ENCODE measurements at places on chromosomes 1 and 21. TPM values are rescaled to one million over a fixed set of nuclear protein-coding genes. Genes with fewer than 3 reads are reported as not detected.

Gene NECTIN4
- 7.8 TPM for total RNA-seq

Gene THBS3
- total RNA-seq, result 16.0 TPM

Gene RPE65
- total RNA-seq, result not detected

Gene CD46
- 148 TPM for total RNA-seq

Gene SFN
- total RNA-seq, result 253 TPM

Gene BRINP3
- 19.6 TPM for total RNA-seq

Gene SLC44A3
- total RNA-seq, result 71.4 TPM

DNA sequence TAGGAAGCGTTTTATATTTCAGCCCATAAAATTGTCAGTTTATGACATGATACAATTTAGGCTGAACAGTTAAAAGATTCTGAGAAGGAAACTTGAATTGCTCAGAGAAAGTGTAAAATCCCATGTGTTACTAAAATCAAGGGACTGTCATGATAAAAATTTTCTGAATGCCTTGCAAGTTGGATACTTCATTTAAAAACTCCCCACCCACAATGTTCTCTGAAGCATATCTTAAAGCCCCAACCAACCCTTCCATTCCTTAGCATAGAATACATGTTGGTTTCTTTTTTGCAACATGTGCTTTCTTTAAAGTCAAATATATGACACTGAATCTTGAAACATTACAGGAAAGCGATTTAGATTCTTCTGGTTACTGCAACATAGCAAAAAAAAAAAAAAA, 97.4 kb downstream of the MRPL39 start:
- no peak overlapping the region for H3K27ac ChIP-seq
- no peaks in the 10 kb centered on the region for H3K4me1 ChIP-seq
- no peaks in the 10 kb centered on the region for H3K27me3 ChIP-seq

GRCh38 chr1:182301467-182302198, 90.0 kb downstream of the GLUL start:
- H3K4me3 ChIP-seq, result no peak overlapping the region
- H3K27ac ChIP-seq, result peak overlapping the region; percentile 57
- peaks cover 13% of the 10 kb centered on the region for H3K4me1 ChIP-seq

DNA sequence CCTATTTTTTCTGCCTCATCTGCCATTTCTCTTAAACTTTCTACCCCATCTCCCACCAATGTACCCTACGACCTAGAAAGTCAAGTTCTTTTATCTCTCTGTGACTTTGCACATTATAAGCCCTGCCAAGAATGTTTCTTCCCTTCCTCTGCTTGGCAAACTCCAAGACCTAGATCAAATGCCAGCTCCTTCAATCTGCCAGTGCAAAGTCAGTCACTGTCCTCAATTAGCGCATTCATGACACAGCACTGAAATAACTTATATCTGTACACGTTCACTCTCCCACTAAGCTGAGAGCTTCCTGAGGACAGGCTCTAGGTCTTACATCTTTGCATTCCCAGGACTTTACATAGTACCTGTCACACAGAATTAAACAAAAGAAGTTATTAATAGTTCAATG, 21.4 kb upstream of the LSM10 start:
- no peaks in the 10 kb centered on the region for H3K36me3 ChIP-seq
- no peak overlapping the region for H3K27ac ChIP-seq
- no peaks in the 10 kb centered on the region for H3K27me3 ChIP-seq
- no peak overlapping the region for H3K4me3 ChIP-seq
- no peaks in the 10 kb centered on the region for H3K4me1 ChIP-seq

GRCh38 chr1:200435200-200435780, 25.5 kb upstream of the ZNF281 start:
- no peak for DNase-seq
- no peak overlapping the region for H3K27ac ChIP-seq
- no peak overlapping the region for H3K4me3 ChIP-seq
- no peaks in the 10 kb centered on the region for H3K27me3 ChIP-seq
- no peaks in the 10 kb centered on the region for H3K36me3 ChIP-seq
- no peaks in the 10 kb centered on the region for H3K4me1 ChIP-seq

DNA sequence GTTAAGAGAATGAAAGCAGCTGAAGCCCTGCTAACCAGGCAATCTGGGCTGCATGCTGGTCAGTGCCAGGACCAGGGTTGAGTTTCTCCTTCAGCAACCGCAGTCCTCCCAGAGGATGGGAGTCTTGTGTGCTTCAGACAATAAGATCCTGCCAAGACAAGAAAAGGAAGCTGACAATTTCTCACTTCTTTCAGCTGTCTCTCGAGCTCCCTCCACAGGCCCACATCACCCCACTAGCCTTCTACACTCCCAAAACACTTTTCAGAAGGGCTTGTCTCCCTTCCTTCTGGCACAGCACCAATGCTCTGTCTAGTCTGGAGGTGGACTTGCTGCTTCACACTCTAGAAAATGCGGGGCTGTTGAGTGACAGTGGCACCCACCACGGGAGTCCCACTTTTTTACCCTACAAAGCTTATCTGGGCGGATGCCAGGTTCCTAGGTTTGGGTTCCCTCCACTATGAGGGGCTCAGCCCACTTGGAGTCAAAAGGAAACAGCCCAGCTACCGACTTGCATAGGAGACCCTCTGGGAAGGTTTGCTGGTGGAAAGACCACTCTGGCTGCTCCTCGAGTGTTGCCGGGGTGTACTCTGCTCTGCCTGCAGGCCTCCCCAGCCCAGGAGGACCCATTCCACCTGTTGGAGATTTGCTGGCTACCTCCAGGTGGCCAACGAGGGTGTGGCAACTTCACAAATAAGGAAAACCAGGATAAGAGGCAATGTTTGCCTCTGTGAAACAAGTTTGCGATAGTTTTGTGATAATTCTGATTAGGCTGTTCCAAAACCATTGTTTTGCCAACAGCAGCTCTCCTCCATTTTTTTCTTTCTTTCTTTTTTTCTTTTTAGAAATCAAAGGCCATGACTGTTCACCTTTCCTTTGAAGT, 68.9 kb downstream of the TENT5C start:
- peak overlapping the region; percentile 3 for H3K27ac ChIP-seq
- H3K4me3 ChIP-seq, result no peak overlapping the region
- H3K27me3 ChIP-seq, result no peaks in the 10 kb centered on the region
- no peaks in the 10 kb centered on the region for H3K36me3 ChIP-seq
- H3K4me1 ChIP-seq, result peaks cover 20% of the 10 kb centered on the region
- peak; percentile 69 for DNase-seq

- H3K4me1 ChIP-seq, result no peaks in the 10 kb centered on the region
- DNase-seq, result no peak
- H3K27ac ChIP-seq, result no peak overlapping the region
Measured at GRCh38 chr1:225990705-225991464, 8.3 kb downstream of the SDE2 start.

GRCh38 chr1:84298328-84298683, 3.2 kb upstream of the SAMD13 start:
- peak overlapping the region; percentile 72 for H3K4me3 ChIP-seq
- H3K27me3 ChIP-seq, result no peaks in the 10 kb centered on the region
- no peaks in the 10 kb centered on the region for H3K4me1 ChIP-seq
- peak; percentile 67 for DNase-seq

GRCh38 chr1:191498318-191498717, 659.9 kb upstream of the RGS18 start:
- no peak overlapping the region for H3K27ac ChIP-seq
- H3K4me3 ChIP-seq, result no peak overlapping the region
- DNase-seq, result no peak
- no peaks in the 10 kb centered on the region for H3K36me3 ChIP-seq
- no peaks in the 10 kb centered on the region for H3K27me3 ChIP-seq

GRCh38 chr1:54227091-54227602, 27.2 kb downstream of the MRPL37 start:
- H3K4me3 ChIP-seq, result no peak overlapping the region
- no peak overlapping the region for H3K27ac ChIP-seq
- no peaks in the 10 kb centered on the region for H3K4me1 ChIP-seq
- H3K27me3 ChIP-seq, result no peaks in the 10 kb centered on the region

DNA sequence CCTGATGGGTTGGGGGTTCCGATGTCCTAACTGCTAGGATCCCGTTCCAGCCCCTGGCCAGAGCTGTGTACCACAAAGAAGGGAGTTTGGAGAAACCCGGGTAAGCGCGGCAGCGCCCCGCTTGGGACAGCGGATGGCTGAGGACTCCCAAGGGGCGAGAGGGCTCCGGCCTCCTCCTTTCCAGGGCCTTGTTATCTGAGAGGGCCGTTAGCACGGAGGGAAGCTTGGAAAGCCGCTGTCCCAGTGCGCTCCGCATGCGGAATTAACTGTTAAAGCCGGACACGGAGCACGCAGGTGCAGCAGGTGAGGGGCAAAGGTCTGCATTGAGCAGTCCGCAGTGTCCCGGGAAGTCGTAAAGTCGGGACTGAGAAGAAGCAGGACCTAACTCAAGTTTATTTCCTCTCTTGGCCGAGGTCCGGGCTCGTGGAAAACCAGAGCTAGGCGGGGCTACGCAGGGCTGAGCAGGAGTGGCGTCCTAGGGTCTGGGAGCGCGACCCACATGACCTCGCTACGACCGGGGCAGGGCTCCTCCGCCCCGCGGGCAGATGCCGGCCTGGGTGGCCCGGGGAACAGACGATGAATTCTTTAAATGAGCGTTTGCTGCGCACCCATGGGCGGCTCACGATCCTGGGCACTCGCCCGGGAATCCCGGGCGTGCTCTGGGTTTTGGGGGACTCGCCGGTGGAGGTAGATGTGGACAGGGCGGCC, 4.5 kb downstream of the LHX4 start:
- H3K4me3 ChIP-seq, result peak overlapping the region; percentile 27
- peak; percentile 68 for DNase-seq
- peaks cover 27% of the 10 kb centered on the region for H3K4me1 ChIP-seq
- H3K27ac ChIP-seq, result no peak overlapping the region

DNA sequence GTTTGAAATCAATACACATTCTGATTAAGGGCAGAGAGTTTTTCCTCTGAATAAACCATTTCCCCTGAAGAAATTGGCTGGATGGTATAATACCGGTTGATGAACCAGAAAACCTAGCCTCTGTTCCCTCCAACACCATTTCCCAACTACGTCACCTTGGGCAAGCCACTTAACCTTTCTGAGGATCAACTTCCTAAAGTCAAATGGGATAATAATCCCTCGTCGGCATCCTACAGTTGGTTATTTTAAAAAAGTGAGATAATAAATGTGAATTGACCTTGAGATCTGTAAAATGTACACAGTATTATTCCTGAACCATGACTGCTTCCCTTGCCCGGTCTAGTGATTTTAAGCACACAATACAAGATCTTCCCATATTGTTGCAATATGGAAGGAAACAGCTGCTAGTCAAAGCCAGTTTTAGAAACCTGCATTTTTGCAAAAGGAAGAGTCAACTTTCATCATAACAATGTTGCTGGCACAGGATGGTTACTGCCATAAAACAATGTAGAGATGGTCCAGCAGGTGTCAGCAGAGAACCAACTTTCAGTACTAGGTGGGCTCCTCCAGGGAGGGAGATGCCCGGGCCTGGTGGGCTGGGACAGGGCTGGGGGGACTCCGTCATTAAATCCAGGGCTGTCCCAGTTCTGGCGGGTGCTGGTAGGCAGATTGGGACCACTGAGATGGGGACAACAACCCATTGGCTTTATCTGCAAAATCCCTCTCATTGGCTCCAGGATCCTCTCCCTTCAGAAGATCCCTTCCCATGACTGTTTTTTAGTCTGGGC, 5.2 kb upstream of the HLX start:
- no peak overlapping the region for H3K27ac ChIP-seq
- no peaks in the 10 kb centered on the region for H3K4me1 ChIP-seq
- peak; percentile 67 for DNase-seq
- peaks cover 15% of the 10 kb centered on the region for H3K27me3 ChIP-seq
- H3K4me3 ChIP-seq, result no peak overlapping the region
- no peaks in the 10 kb centered on the region for H3K36me3 ChIP-seq

DNA sequence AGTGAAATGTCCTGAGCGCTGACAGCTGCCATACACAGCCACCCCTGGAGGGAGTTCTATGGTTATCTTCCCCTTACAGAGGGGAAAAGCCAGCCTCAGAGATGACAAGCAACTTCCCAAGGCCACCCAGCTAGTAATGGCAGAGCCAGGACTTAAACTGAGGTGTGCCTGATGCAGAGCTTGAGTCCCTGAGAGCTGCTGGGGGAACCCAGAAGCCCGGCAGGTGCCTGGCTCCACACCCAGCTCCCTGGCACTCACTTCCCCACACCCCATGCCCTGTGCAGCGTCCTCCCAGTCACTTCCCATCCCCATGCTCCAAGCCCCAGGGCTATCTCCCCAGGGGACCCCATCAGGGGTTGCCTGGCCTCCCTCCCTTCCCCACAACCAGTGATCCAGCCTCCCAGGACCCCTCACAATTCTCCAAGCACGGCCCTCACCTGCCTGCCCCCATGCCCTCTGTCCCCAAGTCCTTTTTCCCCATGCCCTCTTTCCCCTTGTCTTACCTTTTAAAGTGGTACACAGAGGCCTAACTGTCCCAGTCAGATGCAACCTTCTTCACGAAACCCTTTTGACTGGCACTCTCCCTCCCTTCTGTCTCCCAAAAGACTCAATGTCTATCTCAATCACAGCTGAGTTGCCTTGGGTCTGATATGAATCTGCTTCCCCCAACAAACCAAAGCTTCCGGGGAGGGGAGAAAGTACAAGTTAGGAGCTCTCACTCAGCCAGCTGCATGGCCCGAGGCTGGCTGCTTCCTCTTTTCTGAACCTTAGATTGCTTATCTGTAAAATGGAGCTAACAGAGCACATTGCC, 39.8 kb upstream of the LRP8 start:
- no peaks in the 10 kb centered on the region for H3K4me1 ChIP-seq
- DNase-seq, result no peak
- no peak overlapping the region for H3K27ac ChIP-seq
- no peak overlapping the region for H3K4me3 ChIP-seq
- no peaks in the 10 kb centered on the region for H3K36me3 ChIP-seq
- H3K27me3 ChIP-seq, result no peaks in the 10 kb centered on the region

- H3K36me3 ChIP-seq, result no peaks in the 10 kb centered on the region
- DNase-seq, result no peak
- H3K27ac ChIP-seq, result no peak overlapping the region
- no peaks in the 10 kb centered on the region for H3K27me3 ChIP-seq
- no peak overlapping the region for H3K4me3 ChIP-seq
Measured at GRCh38 chr1:99680270-99680669, 34.4 kb downstream of the PALMD start.

DNA sequence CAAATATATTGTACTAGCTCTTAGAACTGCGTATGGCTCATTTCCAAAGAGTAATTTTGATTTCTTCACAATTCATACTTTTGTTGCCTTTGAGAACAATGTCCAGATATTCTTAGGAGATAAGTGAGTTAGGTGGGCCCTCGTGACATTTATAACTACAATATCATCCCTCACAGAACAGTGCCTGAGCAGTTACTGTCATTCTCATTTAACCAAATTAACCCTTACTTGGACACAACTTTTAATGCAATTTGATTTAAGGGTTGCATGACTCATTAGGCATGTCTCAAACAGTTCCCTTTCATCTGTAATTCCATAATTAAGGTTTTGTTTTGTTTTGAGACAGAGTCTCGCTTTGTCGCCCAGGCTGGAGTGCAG, 68.1 kb upstream of the DNAH14 start:
- H3K27ac ChIP-seq, result no peak overlapping the region
- H3K4me1 ChIP-seq, result no peaks in the 10 kb centered on the region
- no peaks in the 10 kb centered on the region for H3K27me3 ChIP-seq
- no peak for DNase-seq
- no peak overlapping the region for H3K4me3 ChIP-seq
- H3K36me3 ChIP-seq, result no peaks in the 10 kb centered on the region

- no peaks in the 10 kb centered on the region for H3K36me3 ChIP-seq
- no peak overlapping the region for H3K4me3 ChIP-seq
- no peaks in the 10 kb centered on the region for H3K27me3 ChIP-seq
Measured at GRCh38 chr21:45957981-45958600, 23.5 kb upstream of the COL6A1 start.
